NAMALWA (cell line): ENCODE measurements at places on chromosomes 7 and 10.

- DNase-seq = no peak
Observed at GRCh38 chr7:1509226-1509625, 5.0 kb upstream of the INTS1 start.

DNA sequence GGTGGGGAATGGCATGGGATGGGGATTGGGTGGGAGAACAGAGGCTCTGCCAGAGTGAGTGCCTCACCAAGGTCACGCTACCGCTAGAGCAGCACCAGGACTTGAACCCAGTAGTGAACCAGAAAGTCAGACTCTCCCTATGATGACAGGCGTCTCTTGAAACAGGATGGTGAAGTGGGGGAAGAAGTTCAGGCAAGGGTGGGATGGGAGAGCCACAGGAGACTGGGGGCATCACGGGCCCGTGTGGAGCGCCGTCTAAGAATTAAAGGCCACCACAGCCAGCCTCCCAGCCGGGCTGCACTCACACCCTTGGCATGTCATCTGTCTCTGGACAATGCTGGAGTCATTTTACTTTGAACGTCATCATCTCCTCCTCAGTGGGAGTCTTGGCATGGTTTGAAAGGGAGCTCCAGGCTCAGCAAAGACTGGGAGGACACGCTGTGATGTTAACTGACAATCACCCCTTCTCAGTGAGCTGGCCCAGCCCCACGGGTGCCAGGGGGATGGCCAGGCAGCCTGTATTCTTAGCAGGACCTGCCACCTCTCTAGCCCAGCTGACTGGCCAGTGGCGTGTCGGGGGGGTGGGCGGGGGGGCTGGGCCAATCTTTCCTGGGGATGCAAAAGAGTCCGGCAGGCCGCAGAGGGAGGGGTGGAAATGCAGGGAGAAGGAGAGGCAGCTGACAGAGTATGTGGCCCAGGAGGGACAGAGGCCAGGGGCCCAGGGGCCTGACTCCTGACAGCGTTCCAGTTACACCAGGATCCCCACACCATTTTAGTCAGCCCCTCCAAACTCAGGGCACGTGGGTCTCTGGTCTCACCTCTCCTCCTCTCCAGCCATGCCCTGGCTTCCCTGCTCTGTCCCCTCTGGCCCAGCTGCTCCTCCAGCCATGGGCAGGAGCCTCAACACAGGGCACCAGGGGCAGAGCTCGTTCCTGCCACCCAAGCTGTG is 96.2 kb downstream of the VOPP1 start:
- DNase-seq = no peak

GRCh38 chr10:131556897-131557495 is 245.5 kb upstream of the TCERG1L start:
- DNase-seq = no peak

- no peak for DNase-seq
Observed at GRCh38 chr7:44163591-44163990, 22.5 kb upstream of the MYL7 start.

DNA sequence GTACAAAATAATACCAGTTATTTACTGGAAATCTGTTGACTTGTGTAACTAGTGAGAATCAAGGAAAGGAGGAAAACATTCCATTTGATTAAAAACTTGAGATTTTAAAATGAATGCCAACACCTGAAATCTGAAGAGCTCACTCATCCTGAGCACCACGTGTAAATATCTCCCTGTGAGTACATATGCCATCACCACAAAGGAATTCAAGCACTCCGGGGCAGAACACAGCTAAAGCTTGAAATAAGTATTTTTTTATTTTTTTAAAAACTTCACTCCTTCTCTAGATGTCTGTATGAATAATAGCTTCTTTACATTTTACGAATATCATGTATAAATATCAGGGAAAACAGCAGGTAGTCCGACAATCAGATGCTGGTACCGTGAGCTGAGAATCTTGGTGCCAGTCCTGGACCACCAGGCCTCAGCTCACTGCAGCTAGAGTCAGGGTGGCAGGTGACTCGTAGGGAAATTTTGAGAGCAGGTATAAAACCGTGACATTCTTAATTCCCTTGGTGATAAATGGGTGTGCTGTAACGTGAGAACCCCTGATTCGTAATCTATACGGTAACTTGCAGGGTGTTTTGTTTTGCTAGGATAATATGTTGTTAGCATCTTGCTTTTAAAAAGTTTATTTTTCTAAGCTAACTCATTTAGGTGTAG is 12.7 kb downstream of the LMTK2 start:
- no peak for DNase-seq

DNA sequence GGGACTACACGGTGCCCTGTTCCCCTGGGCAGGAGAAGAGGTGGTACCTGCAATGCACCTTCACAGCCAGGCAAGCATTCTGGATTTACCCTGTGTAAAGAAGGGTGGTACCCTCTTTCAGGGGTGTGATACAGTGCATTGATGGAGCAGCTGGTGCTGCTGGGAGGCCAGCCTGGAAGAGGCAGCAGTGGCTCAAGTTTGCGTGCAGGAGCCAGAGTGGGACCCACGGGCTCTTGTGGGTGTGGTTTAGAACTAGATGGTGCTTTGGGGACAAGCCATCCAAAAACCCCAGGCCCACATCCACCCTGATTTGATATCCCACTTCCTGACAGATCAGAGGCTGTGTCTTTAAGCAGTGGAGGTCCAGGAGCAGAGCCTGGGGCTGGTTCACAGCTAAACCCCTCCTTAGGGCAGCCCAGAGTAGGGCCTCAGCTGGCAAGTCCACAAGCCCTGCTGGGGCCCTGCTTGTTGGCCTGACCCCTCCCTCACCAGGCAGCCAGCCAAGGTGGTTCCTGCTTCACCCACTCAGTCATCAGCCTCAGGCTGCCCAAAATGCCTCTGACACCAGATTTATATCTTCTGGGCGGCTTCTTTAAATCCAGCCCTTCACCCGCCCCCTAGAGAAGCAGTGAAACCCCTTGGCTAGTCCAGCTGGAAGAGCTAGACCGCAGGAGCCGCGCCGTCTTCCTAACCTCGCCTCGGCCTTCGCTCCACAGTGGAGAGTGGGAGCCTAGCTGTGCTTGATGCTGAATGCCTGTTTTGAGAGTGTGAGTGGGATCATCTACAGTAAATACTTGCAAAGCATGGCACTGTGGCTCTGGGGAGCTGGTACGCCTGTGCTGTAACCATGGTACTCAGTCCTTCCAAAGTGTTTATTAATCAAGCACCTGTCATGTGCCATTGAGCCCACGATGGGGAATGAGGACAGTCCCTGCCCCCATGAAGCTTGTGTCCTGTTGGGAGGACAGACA is 1.4 kb upstream of the ASIC3 start:
- no peak for DNase-seq

DNA sequence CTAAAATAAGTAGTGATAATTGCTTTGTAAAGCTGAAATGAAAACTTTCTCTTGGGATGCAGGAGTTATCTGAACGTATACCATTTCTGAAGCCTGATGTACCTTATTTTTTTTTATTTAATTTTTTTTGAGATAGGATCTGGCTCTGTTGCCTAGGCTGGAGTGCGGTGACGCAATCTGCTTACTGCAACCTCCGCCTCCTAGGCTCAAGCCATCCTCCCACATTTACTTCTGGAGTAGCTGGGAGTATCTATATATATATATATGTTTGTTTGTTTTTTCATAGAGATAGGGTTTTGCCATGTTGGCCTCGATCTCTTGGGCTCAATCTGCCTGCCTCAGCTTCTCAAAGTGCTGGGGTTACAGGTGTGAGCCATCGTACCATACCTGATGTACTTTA is 2.4 kb downstream of the PMPCB start:
- no peak for DNase-seq

GRCh38 chr10:119231654-119232053 is 24.3 kb downstream of the GRK5 start:
- DNase-seq = no peak

DNA sequence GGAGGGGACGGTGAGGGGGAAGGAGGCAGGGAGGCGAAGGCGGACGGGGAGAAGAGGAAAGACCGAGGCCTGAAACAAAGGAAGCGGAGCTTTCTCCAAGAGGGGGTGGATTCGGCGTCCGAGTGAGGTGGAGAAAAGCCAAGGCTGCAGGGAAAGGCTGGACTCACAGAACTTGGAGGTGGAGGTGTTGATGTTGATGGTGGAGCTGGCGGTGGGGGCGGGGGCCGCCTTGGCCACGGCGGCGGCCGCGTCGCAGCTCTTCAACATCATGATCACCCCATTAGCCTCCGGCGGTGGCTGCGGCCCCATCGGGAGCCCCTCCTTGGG is 578 bp downstream of the CACUL1 start:
- peak; percentile 47 for DNase-seq

DNA sequence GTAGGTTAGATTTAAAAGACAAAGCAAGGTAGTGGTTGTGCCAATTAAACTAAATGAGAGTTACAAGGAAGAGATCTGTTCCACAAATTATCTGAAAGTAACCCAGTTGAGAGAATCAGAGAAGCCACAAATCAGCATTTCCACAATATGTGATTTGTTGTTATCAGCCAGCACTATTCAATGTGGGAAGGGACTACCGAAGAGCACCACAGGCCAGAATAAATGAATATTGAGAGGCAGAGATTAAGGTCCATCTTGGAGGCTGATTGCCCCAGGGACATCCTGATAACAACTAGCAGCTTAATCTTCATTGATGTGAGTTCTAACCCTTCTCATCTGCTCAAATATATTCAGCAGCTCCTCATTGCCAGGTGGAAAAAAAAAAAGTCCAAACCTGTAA is 367.6 kb downstream of the MALRD1 start:
- no peak for DNase-seq

GRCh38 chr7:29196191-29196590 is 1.6 kb downstream of the CHN2 start:
- no peak for DNase-seq

DNA sequence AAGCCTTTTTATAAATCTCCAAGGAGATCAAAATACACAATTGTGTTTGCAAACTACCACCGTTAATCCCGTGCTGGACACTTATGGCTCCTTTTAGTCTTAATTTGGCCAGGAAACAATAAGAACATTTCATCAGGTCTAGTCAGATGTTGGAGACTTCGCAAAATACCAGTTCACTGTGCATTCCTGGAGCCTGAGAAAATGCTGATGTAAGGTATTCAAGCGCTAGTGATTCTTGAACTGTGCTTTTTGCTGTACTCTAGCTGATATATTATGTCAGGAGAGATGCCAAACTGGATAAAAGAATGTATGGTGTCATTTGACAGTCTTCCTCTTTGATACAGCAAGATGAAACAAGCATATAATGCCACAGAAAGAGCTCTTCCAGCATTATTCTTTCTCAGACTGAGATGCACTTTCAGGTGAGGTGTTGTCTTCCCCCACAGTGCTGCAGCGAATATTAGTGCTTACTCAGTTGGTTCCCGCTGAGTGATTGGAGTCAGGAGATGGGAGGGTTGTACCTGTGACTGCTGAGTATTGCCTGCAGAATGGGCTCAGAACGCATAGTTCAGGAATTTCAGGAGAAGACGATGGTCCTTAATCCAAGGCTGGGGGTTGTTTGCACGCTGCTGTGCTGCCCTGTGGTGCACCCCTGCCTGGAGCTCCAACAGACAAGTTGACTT is 59.2 kb downstream of the OGDH start:
- no peak for DNase-seq

DNA sequence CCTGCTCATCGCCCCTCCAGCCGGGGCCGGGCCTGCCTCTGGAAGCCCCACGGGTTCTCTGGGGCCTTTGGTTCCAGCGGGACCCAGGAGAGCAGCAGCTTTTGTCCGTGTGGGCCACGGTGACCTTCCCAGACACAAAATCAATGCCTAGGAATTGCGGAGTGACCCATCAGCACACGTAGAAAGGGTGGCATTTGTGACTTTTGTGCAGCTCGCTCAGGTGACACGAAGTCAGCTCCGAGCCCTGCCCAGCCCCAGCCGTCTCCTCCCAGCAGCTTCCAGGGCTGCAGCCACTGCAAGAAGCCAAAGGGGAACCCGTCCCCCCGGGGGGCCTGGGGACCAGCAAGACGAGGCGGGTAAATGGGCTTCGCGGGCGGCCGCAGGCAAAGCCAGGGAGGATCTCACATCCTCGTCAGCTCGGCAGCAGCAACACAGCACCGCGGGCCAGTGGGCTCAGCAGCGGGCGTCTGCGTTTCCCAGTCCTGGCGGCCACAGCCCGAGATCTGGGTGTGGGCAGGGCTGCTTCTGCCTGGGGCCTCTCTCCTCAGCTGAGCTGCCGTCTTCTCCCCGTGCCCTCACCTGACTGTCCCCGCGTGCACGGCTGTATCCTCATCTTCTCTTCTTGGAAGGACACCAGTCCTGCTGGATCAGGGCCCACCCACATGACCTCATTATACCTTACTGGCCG is 88.5 kb downstream of the PAXIP1 start:
- DNase-seq = no peak

DNA sequence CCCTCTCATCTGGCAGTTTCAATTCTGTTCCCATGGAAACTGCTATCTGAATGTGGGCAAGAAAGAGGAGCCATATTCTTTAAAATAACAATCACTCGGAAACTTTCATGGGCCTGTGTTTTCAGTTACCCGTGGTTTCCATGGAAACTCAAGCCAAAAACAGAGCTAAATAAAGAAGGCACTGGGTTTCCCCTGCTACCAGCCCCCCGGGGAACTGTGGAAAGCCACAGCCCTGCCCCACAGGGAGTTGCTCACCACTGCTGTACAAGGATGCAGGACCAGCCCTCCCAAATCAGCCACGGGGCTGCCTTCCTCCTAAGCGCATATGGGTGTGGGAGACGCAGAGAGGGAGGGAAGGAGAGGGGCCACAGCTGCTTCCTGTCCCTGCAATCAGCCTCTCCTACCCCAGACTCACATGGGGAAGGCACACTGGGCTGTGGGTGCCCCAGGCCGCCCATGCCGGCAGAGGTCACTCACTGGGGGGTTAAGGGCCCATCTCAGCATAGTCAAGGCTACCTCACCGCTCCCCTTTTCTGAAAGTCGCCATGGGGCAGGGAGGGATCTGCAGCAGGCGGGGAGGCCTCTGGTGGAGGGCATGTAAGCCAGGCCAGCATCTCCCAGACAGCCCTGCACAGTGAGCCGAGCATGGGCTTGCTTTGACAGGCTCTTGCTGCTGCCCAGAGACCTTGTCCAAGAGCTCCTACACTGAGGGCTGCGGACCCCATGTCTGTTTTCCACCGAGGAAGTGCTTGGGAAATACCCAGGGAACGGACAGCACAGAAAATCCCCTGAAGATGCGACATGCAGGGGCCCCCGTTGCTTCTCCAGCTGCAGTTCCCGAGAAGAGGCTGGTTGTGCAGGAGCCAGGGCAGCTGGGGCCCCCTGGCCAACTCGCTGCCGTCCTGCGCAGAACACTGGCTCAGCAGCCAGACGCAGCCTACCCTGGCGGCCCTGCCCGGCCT is 157.3 kb upstream of the PPP2R2D start:
- peak; percentile 85 for DNase-seq
